ENCODE measurements at places on chromosomes 1 and 21.

DNA sequence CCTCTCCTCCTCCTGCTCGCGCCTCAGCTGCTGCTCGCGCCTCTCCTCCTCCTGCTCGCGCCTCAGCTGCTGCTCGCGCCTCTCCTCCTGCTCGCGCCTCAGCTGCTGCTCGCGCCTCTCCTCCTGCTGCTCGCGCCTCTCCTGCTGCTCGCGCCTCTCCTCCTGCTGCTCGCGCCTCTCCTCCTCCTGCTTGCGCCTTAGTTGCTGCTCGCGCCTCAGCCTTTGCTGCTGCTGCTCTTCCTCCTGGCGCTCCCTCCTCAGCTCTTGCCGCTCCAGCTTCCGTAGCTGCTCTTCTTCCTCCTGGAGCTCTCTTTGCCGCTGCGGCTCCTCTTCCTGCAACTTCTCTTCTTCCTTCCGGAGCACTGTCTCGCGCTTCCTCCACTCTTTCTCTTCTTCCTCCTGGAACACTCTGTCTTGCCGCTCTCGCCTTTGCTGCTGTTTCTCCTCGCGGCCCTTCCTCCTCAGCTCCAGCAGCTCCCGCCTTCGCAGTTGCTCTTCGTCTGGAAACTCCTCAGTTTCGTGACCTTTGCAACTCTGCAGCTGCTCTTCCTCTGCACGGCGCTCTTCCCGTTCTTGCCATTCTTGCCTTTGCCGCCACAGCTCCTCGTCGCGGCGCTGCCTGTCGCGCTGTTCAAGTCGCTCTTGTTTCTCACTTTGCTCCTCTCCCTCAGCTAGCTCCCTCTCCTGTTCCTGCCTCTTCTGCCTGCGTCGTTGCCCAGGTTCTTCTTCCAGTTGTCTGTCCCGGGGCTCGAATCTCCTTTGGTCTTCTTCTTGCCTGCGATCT, 3.0 kb downstream of the TCHH start:
- DNase-seq = no peak

DNA sequence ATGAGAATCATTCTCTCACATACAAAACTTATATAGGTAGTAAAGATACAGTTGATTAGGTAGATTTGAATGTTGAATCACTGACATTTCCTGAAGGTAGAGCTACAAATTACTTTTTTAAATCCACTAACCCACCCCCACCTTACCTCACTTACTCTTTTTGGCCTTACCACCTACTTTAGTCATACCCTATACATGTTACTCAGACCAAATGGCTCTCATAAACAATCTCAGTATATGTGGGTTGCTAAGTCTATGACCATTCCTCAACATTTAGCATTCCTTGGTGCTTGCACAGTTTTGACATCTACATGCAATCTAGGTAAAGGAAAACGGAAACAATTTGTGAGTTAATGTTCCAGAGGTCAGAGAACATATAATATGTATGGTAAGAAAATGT, 26.3 kb downstream of the SYDE2 start:
- DNase-seq = no peak

DNA sequence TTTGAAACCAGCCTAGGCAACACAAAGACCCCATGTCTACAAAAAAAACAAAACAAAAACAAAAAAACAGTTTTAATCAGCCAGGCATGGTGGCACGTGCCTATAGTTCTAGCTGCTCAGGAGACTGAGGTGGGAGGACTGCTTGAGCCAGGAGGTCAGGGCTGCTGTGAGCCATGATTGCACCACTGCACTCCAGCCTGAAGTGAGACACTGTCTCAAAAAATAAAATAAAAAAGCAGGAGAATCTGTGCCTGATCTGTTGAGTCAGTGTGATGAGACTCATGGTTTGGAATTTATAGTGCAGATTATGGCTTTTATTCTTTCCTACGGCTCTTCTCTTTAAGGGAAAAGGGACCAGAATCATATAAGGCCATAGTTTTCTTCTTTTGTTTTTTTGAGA, 16.5 kb downstream of the TRIT1 start:
- no peak for DNase-seq

DNA sequence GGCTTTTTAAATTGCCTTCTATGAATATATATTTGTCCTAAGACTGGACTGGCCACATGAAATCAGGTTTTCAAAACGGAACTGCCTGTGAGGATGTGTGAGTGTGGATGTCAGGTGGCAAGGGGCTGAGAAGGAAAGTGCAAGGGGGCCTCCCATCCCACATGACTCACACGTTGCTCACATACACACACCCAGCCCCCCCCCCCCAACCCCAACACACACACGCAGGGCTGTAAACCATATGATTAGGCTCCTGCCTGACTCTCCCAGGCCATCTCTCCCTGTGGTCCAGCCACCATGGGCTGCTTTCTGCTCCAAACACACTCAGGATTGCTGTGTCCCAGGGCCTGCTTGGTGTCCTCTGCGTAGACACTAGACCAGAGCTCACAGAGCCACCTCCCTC, 22.4 kb downstream of the DEGS1 start:
- peak; percentile 37 for DNase-seq

GRCh38 chr1:227666286-227666685, 68.8 kb downstream of the JMJD4 start:
- DNase-seq = no peak

- no peak for DNase-seq
These were observed 39.3 kb downstream of the TAS1R2 start for GRCh38 chr1:18819986-18820790.

- DNase-seq = no peak
These were observed 205.1 kb upstream of the EDN2 start for GRCh38 chr1:41689558-41689981.

DNA sequence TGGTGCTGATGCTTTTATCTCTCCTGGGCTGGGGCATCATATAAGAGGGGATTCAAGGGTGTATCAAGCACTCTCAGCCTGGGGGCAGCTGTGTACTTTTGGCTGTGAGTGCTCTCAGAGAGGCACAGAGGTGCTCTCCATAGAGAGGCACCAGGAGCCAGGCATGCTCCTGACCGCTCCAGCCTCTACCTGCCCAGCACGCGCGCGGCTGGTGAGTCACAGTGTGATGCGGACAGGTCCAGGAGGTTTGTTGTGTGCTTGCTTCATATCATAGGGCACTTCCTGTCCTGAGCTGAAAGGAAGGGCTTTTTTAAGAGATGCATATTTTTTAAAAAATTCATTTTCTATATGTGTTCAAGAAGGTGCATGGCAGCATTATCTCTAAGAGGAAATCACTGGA, 93.6 kb upstream of the BCAR3 start:
- no peak for DNase-seq

GRCh38 chr1:28560886-28561285, 8.0 kb downstream of the TRNAU1AP start:
- DNase-seq = no peak

GRCh38 chr1:154222518-154222917, 1.8 kb downstream of the UBAP2L start:
- no peak for DNase-seq

DNA sequence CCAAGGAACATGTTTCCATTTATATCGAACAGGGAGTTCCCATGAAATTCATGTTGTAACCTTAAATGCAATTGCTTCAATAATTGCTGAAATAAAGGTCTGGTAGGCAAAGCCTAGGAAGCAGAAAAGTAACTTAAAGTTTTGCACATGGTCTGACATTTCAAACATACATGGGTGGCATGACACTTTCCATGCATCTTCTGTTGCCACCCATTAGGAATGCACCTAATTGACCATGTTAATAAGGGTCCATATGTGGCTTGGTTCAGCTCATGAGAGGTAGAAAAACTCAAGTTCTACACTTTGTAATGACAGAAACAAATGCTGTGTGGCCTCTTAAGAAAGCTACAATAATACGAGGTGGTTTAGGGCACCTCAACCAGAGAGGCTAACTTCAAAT, 72.0 kb upstream of the GORAB start:
- no peak for DNase-seq

GRCh38 chr1:4701276-4701675, 46.9 kb downstream of the AJAP1 start:
- no peak for DNase-seq

GRCh38 chr1:156253634-156254033, 5.8 kb upstream of the PAQR6 start:
- DNase-seq = no peak

DNA sequence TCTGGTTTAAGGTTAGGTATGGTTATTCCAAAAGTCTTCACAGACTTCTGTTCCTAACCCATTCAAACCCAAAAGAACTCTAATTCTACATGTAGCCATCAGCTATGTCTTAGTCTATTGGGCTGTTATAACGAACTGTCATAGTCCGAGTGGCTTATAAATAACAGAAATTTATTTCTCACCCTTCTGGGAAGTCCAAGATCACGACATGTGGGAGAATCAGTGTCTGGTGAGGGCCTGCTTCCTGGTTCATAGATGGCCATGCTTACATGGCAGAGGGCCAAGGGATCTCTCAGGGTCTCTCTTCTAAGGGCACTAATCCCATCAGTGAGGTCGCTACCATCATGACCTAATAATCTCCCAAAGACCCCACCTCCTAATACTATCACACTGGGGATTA, 103.0 kb upstream of the PPP2R5A start:
- no peak for DNase-seq

DNA sequence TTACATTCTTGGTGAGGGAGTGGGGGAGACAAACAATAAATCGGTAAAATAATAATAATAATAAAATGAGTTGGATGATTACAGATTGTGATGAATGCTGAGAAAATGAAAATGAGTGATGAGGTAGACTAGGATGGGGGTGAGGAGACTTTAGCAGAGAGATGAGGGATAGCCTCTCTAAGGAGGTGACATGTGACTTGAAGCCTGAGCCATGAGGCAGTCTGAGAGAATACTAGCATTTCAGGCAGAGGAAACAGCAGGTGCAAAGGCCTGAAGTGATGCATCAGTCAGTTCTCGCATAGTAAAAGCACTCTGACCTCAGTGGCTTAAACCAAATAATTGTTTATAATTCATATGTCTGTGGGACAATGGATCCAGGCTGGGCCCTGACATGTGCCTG, 181.2 kb downstream of the AGBL4 start:
- DNase-seq = no peak

- no peak for DNase-seq
These were observed 51.9 kb downstream of the KIAA1614 start for GRCh38 chr1:180964595-180964994.

DNA sequence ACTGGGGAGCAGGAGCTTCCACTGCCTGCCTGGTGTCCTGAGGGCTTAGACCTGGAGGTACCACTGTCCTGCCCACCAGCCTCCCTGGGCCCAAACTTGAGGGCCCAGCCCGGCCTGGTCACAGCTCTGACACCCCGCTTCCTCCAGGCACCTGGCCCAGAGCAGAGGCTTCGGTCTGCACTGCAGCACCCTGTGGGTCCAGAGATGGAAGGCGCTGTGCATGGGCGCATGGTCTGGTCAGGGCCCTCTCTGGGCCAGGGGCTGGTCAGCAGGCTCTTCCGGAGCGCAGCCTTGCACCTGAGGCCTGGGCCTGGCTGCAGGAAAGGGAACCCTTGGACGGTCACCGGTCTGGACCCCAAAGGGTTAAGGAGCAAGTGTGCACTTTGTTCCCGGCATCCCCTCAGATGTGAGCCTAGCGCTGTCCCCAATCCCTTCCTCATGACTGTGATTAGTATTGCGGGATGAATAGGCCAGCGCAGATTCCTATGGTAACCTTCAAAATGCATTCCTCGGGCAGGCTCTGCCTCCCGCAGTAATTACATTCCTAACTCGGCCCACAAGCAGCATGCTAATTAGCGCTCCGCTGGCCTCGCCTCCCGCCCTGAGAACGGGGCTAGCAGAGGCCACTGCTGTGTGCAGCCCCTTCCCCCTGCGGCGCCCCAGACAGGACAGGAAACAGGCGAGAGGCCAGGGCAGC, 36.3 kb downstream of the PRDM16 start:
- no peak for DNase-seq

DNA sequence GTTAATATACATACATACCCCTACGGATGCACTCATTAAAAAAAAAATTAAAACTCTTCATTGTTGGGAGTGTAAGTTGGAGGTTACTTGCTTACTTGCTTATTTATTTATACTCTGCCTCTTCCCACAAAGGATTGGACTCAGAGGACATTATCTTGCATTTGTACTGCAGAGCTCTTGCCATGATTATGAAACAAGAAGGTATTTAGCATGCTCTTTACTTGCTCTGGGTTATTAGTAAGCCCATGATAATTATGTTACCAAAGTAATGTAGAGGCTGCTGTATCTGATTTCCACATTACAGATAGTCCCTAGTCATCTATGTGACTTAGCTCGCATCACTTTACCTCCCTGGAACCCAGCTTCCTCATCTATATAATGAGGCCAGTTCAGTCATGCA, 355.1 kb upstream of the PTBP2 start:
- no peak for DNase-seq

- no peak for DNase-seq
These were observed 101.7 kb downstream of the NR5A2 start for GRCh38 chr1:200128944-200129879.

GRCh38 chr1:84846387-84846786, 46.6 kb downstream of the LPAR3 start:
- no peak for DNase-seq

- DNase-seq = no peak
These were observed 43.5 kb upstream of the ATF3 start for GRCh38 chr1:212565079-212565478.

GRCh38 chr1:170707959-170708655, 44.2 kb downstream of the PRRX1 start:
- peak; percentile 20 for DNase-seq

- no peak for DNase-seq
These were observed 21.1 kb downstream of the PRXL2B start for GRCh38 chr1:2607641-2608091.

DNA sequence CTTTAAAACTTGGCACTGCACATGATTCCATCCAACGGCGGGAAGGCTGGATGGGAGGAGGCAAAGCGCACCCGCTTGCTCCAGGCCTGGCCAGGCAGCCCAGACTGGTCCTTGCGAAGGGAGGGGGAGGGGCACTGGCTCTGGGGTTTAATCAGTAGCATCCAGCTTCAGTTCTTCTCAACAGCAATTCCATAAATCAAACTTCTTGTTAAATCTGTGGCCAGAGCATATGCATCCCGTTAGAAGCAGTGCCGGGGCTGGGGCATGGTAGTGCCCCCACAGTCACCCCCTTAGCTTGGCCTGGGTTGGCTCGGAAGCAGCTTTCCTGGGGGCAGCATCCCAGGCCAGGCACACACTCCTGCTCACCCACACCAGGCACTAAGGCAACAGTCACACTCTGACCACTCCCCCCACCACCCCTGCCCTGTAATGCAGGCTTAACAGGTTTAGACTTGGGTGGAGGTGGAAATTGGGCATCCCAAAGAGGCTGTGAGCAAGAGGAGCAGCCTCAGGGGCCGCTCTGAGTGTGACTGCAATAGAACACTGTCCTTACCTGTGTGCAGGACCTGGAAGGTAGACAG, 94.1 kb upstream of the CASZ1 start:
- DNase-seq = no peak

All from T1000 (cell line).